ENCODE measurements at places on chromosomes 11 and 22.
A peak's percentile ranks its signal among the peaks of the same experiment; 100 is the strongest.

DNA sequence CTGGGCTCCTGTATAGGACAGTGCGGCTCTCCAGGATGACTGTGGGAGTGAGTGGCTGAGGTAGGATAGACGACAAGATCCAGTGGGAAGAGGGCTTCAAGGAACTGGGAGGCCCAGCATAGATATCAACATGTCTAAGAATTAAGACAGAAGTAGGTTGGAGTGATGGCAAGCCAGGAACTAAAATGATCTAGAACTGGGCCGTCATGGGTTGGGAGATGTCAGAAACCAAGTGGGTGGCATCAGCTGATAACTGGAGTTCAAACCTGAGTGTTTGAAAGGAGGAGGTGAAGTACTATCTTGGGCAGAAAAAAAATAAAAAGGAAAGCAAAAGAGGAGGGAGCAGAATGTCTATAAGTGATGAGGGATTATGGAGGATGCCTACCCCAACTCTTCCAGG lies 7.1 kb upstream of the MEN1 start:
- no peak for DNase-seq

- DNase-seq = peak; percentile 62
Observed at GRCh38 chr11:47378010-47378835, at the start of gene SPI1. Gene SPI1 (minus strand): TSS chr11:47378547. CDS start chr11:47378353, 194 bp downstream.

- no peak for DNase-seq
Observed at GRCh38 chr11:85086504-85087284, 540.5 kb downstream of the DLG2 start.

GRCh38 chr11:58527429-58527828 lies 19.5 kb upstream of the OR5B21 start:
- DNase-seq = no peak

DNA sequence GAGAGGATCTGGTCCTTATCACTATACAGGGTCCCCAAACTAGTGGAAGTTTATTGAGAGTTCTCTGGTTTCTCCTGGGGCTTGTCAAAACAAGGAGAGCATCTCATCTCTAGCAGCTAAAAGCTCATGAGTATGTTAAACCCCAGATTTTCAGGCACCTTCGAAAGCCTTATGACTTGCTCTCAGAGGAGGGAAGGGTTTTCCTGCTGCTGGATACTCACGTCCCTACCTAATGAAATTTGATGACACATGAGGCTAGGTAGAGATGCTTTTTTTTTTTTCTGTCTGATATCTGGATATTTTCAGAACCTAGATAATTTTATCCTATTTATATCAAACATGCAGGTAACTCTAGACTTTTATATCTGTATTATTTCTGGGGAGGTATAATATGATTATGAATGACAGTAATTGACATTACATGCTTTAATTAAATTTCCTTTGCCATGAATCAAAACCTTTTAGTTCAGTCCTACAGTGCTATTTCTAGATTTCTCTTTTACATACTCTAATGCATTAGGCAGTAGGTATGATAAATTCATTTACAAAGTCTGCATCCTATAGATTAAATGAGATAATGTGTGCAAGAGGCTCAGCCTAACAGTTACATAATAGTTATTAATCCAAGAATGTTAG lies 73.9 kb downstream of the PARVA start:
- DNase-seq = no peak

DNA sequence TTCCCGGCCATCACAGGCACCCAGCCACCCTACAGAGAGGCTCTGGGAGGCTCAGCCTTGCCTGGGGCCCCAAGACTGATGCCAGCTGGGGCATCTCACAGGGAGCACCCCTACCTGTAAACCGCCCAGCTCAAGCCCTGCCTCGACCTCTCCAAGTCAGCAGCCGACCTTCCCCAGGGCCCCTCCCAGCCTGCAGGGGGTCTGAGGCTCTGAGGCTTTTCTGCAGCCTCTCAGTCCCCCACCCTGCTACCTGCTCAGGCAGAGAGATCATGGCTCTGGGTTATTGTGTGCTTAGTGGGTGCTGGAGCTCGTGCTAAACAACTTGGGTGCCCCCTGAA lies 23.1 kb upstream of the RTN4R start:
- no peak for DNase-seq

- DNase-seq = no peak
Observed at GRCh38 chr11:8692417-8692816, 9.8 kb downstream of the RPL27A start.

DNA sequence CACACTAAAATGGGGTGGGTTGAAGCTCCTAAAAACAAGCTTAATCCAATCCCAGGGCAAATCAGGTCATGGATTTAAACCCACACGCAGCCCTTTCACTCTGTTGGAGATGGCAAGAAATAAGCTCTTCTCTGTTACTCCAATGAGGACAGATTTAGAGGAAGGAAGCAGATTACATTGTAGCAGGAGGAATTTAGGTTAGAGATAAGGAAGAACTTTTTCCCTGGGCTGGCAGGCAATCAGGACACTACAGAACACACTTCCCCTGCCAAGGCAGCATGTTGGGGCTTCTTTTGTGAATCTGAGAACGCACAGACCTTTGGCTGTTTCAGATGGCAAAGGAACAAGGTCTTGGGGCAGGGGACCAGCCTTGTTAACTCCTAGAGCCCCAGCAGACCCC lies 46.2 kb downstream of the C11orf58 start:
- no peak for DNase-seq

DNA sequence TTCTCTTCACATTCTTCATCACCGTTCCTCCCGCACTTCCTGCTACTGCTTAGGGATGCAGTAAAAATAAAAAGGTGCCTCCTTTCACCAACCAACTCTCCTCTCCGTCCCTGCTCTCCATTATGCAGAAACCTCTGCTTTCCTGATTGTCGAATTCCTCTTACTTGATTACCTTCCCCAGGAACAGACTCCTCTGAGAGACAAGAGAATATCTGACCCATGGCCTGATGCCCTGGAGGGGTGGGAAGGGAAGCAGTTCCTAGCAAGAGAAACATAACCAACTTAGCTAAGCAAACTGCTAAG lies 80.9 kb downstream of the TRIM29 start:
- DNase-seq = no peak

DNA sequence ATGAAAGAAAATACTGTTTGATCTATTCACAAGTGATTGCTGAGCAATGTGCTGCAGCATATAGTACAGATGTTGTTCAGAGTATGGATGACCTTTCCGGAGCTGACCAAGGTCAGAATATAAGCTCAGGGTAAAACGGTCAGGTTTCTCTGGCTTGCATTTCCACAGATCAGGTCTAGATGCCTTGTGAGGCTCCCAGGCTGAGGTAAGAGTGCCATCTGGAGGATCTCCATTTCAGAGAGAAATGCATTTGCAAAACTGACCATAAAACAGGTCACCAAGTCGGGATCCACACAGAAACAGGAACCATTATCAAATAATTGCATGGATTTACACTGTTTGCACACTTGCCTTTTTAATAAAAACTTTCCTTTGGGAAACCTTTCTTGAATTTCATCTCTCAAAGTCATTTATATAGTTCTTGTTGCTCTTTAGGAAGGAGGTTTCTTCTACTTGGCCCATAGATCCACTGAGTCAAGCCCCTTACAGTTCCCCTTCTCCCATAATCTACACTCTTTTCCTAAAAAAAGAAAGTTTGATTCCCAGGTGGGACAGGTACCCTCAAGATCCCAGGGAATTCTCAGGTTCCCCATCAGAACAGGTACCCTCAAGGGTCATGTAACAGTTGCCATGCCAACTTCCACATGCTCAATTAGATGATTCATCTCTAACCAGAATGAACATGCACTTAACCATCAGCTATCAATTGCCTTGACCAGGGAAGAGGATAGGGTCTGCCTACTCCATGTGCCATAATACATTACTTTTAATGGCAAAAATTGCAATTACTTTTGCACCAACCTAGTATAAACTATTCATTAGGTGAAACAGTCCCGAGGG lies 25.0 kb upstream of the TMPRSS5 start:
- DNase-seq = no peak

DNA sequence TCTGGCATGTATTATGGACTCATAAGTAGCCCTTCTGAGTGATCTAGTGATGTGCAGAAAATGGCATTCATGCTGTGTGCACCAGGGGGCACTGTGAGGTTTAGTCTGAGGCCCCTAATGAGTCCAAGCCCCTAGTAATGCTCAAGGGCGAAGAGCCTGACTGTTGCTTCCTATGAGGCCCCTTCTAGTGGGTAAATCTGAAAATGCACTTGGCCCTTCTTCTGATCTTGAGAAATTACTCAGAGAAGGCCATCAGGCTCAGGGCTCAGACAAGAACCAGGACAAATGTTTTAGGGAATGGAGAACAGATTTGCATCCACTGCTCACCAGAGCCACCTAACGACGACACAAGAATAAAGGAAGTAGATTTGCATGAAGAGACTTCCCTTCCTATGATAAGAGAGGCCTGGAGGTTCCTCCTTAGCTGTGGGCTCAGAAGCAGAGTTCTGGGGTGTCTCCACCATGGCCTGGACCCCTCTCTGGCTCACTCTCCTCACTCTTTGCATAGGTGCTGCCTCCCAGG lies 75.8 kb downstream of the GGTLC2 start:
- peak; percentile 78 for DNase-seq

DNA sequence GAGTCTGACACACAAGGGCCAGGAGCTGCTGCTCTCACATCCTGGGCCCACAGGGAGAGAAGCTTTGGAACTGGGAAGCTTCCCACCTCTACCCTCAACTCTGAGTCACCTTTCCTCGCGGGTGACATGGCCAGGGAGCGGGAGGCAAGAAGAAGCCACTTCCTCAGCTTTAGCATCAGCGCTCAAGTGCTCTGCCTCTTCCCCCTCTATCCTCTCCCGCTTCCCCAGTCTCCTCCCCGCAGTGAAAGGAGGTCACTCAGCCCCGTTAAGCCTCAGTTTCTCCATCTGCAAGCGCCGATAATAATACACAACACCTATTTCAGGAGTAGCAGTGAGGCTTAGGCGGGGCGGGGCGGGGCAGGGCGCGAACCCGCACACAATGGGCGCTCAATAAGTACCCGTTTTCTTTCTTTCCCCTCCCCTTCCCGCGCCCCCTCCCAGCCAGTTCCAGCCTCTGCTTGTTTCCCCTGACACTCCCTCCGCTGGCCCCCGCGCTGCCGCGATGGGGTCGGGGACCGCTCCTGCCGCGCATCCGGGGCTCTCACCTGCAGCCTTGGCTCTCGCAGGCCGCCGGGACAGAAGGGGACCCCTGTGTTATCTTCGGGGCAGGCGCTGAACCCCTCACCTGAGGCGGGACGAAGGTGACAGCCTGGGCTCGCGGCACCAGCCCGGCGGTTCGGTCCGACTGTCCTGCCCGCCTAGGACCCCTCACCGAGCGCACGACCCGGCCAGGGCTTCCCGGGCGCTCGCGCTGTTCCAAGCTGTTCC lies 892 bp downstream of the GDPD5 start:
- no peak for DNase-seq

DNA sequence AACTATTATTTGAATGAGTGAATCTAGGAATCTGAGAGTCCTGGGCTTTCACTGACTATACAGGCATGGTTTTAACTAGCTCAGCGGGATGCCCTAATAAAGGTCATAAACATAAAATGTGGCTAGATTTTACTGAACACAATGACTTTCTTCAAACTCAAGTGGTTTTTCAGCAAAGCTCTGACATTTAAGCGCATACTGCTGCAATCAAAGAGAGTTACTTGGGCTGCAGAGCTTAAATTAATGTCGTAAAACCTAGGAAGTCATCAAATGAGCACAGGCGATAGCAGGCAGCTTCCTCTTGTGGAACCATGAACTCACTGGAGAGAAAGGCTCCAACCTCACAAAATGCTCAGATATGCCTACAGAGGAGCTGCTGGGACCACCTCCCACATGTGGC lies 6.7 kb downstream of the CSNK2A3 start:
- no peak for DNase-seq

- no peak for DNase-seq
Observed at GRCh38 chr11:7251487-7251835, 243 bp upstream of the SYT9 start.

GRCh38 chr11:110621826-110622225 lies 90.4 kb downstream of the ARHGAP20 start:
- DNase-seq = no peak
